ENCODE measurements at places on chromosomes 2 and 18. TPM values are rescaled to one million over a fixed set of nuclear protein-coding genes. Genes with fewer than 3 reads are reported as not detected.

DNA sequence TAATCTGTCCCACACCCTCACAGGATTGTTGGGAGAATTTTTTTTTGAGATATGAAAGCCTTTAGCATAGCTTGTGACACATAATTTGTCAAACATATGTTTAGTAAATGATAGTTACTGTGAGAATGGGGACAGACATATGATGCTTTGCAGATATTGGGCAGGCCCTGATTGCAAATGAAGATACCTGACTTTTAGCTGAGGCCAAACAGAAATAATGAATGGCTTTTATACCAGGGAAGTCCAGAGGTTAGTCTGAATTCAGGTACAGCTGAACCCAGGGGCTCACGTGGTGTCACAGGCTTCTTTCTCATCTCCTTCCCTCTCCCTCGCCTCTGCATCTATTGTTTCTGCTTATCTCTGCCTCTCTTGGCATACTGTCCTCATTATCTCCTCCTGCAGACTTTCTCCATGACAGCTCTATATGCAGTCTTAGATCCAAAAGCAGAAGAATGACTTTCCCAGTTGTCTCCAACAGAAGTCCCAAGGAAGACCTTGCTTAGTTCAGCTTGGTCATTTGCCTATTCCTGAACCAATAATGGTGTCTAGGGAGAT, 4.9 kb upstream of the WNT10A start:
- H3K27me3 ChIP-seq, result peaks cover 65% of the 10 kb centered on the region
- peaks cover 11% of the 10 kb centered on the region for H3K36me3 ChIP-seq
- no peak overlapping the region for H3K4me3 ChIP-seq
- no peak overlapping the region for H3K27ac ChIP-seq

DNA sequence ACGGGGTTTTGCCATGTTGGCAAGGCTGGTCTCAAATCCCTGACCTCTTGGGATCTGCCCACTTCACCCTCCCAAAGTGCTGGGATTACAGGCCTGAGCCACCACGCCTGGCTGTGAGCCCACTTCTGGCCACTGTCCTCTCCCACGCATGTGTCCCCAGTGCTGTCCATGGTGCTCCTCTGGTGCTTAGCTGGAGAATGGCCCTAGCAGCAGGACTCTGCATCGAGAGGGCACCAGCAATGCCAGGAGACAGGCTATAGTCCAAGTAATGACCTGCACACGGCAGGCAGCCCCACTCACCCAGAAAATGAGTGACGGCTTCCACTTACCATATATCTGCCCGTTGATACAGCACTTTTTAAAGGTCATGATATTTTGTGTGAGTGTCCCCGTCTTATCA, 66.3 kb upstream of the NARS1 start:
- H3K36me3 ChIP-seq, result peaks cover 47% of the 10 kb centered on the region
- peaks cover 23% of the 10 kb centered on the region for H3K4me1 ChIP-seq
- H3K4me3 ChIP-seq, result no peak overlapping the region
- H3K27ac ChIP-seq, result no peak overlapping the region
- DNase-seq, result no peak

- H3K27ac ChIP-seq, result no peak overlapping the region
- no peaks in the 10 kb centered on the region for H3K36me3 ChIP-seq
- no peak overlapping the region for H3K4me3 ChIP-seq
- DNase-seq, result no peak
- peaks cover 15% of the 10 kb centered on the region for H3K4me1 ChIP-seq
- peaks cover 62% of the 10 kb centered on the region for H3K27me3 ChIP-seq
Measured at GRCh38 chr2:95056044-95056443, 30.5 kb downstream of the MAL start.

FOXI3 gene
- not detected for total RNA-seq

L3MBTL4 gene
- 2.4 TPM for total RNA-seq

GRCh38 chr2:34104601-34105000, 505.5 kb upstream of the FAM98A start:
- no peaks in the 10 kb centered on the region for H3K27me3 ChIP-seq
- peaks cover 9% of the 10 kb centered on the region for H3K4me1 ChIP-seq
- H3K36me3 ChIP-seq, result no peaks in the 10 kb centered on the region
- no peak overlapping the region for H3K4me3 ChIP-seq
- peak overlapping the region; percentile 89 for H3K27ac ChIP-seq

- no peaks in the 10 kb centered on the region for H3K27me3 ChIP-seq
- H3K4me3 ChIP-seq, result no peak overlapping the region
- H3K27ac ChIP-seq, result no peak overlapping the region
- peak; percentile 66 for DNase-seq
- no peaks in the 10 kb centered on the region for H3K4me1 ChIP-seq
- H3K36me3 ChIP-seq, result no peaks in the 10 kb centered on the region
Measured at GRCh38 chr18:21914739-21915319, 174.2 kb downstream of the MIB1 start.

Data from Calu3 (cell line).